ENCODE measurements at places on chromosomes 11 and 22.

- no peak for DNase-seq
These were observed 29.8 kb downstream of the WNT11 start for GRCh38 chr11:76176463-76176862.

DNA sequence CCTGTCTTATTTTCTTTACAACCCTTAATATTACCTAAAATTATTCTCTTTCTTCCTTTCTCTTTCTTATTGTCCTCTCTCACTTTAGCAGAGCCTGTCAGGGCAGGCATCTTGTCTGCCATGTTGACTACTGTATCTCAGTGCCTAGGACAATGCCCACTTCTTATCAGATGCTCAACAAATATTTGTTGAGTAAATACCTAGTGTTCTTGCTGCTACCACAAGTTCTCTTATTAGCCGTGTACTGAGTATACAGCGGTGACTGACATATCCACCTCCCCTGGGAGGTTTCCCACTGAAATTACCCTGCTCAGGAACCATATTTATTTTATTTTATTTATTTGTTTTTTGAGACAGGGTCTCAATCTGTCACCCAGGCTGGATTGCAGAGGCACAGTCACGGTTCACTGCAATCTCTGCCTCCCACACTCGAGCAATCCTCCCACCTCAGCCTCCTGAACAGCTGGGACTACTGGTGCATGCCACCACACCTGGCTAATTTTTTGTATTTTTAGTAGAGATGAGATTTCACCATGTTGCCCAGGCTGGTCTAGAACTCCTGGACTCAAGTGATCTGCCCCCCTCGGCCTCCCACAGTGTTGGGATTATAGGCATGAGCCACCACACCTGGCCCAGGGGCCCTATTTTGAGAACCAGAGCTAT, 6.7 kb downstream of the HPX start:
- no peak for DNase-seq

DNA sequence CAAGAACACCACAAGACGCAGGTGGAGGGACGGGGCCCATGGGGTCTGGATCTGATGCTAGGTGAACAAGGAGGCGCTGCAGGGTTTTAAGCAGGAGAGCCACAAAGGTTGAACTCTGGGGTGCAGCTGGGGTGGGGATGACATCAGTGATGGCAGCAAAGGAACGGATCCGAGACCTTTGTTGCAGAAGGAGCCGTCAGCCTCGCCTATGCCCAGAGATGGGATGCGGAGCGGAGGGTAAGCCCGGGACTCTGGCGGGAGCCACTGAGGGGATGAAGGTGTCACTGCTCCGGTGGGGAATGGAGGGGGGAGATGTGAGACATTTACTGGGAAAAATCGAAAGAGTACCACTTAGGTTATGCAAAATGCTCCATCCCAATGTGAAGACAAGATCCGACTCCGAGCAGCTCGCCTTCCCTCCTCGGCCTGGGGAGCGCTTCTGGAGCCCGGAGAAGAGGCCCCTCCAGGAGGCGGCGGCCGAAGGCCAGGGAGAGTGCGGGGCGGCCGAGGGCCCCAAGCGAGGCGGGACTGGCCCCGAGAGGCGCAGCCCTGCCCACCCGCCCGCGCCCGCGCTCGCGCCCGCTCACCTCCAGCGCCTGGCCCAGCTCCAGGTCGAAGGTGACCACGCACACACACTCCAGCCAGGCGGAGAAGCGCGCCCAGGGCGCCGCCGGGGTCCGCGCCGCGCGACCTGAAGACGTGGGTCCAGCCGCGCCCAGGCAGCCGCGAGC, 422 bp downstream of the DENND6B start:
- no peak for DNase-seq

DNA sequence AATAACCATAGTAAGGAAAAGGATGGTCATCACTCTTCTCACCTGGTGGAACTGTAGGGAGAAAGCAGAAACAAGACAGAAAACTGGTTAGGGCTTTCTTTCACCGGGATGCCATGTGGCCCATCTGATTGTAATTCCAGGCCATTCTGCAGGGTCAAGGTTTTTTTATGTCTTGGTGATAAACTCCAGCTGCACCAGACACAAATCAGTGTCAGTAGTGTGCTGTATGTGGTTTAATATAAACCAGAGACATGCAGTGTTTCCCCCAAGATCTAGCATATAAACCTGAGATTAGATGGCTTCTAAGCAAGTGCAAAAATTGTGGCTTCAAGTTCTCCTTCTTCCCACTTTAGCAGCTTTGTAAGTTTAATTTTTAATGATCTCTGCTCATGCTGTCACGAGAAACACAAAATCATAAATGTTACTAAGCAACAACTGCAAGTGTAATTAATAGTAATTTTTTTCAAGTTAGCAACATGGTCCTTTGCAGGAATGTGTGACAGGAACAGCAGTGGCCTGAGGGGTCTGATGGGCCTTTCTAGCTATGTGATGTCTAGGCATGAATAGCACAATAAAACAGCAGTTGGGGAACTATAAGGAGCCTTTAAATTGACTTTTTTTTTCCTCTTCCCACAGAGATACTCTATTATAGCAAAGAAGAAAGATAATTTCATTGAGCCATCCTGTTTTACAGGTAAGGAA, 41.6 kb downstream of the BDNF start:
- no peak for DNase-seq

DNA sequence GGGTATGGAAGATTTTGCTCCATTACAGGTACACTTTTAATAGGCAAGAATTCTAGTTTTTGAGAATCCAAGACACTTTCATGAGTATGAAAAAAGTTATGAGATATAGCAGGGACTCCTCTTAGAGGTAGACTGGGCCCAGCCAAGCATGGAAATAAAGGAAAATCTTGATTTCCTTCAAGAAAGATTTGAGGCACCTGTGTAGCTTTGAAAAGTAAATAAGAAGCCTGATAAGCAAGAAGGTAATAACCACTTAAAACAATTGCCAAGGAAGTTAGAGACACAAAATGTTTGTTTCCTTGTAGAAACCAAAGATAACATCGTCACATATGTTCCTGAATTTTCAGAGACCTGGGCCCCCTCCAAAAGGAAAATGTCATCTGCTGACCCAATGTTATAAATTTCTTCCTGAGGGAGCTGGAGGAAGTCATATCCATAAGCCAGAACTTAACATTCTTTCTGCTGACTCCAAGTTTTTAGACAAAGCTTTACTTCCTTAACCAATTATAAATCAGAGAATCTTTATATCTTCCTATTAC, 314.5 kb upstream of the ANO3 start:
- DNase-seq: no peak

GRCh38 chr11:30991376-30991775, 378.2 kb downstream of the DCDC1 start:
- DNase-seq: no peak

DNA sequence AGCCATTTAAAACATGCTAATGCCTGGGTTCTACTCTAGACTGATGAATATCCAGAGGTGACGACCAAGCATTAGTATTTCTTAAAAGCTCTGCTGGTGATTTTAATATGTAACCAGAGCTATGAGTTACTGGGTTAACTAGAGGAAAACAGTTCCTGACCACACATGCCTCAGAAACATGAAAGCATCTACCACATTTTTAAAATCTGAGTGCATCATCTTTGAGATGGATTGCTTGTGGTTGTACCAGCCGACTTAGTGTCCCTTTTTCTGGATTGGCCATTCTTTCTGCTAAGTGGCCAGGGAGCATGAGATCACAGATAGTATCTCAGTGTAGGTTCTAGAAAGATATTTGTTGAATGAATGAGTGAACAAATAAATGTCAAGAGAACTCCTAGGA, 152.4 kb downstream of the NTM start:
- DNase-seq: no peak

DNA sequence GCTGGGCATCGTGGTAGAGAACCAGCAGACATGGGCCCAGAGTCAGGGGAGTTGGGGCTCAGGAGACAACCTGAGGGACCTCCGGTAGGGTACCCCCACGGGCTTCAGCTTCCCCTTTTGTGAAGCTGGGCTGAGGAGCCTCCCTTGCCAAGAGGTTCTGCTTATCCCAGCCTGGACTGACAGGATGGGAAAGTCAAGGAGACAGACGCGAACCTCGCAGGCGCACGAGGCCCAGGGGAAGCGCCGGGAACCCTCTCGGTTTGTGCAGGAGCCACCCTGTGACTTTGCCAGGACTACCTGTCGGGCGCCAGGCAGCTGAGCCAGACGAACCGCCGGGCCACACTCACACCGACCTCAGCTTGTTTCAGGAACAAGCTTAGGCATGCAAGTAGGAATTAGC, 566.1 kb downstream of the BRD1 start:
- no peak for DNase-seq

GRCh38 chr11:100612766-100613165, 74.3 kb upstream of the ARHGAP42 start:
- DNase-seq: no peak

DNA sequence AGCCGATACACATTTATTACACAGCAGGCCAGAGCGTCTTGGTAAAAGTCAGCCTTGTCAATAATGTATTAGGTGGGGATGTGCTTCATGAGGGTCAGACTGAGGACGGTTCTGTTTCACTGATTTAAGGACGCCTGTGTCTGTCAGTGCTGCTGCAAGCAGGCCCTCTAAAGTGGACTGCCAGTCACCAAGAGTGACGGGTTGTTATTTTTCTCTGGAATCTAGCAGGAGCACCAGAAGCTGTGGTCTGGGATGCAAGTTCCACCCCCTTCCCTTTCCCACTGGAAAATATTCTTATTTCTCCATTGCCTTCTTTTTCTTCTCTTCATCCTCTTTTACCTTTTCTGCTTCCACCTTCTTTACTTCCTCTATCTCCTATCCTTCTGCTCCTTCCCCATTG, 191.2 kb upstream of the NCAM1 start:
- no peak for DNase-seq

GRCh38 chr11:106212081-106212480, 134.6 kb downstream of the AASDHPPT start:
- DNase-seq: no peak

DNA sequence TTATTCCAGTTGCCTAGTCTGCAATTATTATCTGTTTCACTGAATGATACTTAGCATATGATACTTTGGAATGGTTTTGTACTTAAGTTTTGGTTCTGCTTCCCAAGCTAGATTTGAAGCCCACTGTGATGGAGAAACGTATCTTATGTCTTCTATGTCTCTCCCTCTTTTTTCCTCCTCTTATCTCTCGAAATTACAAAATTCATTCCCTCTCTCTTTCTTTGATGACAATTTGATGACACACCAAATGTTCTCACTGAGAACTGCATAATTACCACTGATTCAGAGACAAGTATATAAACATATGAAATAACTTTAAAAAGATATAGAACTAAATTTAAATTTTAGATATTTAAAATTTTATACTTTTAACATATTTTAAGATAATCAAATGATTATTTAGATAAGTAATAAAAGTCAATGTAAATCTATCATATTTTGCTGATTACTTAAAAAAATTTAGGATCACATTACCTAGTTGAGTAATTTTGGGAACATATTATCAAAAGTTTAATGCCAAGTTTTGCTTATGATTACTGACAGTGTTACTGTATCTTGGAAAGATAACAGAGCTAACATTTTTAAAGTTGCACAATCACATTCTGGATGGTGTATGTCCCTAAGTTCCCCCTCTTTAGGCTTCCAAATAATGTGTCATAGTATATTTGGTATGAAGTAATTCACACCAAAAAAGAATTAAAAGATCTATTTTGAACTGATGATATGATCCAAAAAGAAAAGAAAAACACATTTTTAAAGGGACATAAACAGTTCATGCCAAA, 255.3 kb downstream of the SBF2 start:
- no peak for DNase-seq

DNA sequence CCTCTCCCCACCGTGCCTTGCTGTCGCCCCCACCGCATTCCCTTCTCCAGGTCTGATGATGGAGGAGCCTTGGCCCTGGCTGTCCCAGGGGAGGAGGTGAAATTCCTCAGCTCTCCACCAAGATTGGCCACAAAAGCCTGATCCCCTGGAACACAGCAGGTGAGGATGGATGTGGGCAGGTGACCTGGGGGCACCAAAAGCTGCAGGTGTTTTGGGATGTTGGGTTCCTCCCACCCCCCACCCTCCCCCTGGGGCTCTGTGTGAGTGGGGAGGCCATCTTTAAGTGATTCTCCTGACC, 639 bp downstream of the TRIOBP start:
- no peak for DNase-seq

GRCh38 chr11:71268706-71269321, 16.4 kb upstream of the SHANK2 start:
- DNase-seq: no peak

DNA sequence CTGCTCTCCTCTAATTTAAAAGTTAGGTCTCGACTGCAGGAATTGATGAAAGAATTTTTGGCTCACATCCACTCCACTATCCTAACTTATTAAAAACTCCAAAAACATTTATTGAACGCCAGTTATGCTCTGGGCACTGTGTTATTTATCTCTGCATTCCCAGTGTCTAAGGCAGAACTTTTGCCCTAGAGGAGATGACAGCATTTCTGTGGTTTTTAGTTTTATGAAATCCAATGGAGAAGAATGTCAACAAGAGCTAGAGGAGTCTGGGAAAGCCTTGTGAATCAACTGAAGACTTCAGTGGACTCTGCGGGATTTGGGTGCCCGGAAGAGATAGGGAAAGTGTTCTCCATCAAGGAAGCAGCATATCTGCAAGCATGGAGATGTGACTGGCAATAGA, 217.0 kb upstream of the PGR start:
- no peak for DNase-seq

- no peak for DNase-seq
These were observed 114.4 kb downstream of the TRIM29 start for GRCh38 chr11:120023551-120023950.

GRCh38 chr11:124758355-124759265, 3.5 kb downstream of the ESAM start:
- peak; percentile 82 for DNase-seq

DNA sequence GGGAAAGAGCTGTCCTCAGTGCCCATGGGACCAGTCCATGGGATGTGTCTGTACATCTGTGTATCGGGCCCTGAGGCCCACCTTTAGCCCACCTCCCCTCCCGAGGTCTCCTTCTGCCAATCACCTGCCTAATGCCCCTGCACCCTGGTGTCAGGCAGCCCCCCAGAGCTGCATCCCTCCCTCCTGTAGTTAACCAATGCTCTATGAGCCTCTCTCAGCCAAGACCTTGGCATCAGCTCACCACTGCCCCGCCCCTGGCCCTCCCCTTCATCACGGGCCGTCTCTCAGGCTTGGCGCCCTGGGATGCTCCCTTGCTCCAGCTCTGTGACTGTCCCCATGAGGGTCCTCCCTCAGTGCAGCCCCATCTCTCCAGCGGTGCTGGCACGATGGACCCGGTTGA, 18.5 kb downstream of the MGAT3 start:
- no peak for DNase-seq

GRCh38 chr11:76124905-76125770, 81.2 kb downstream of the WNT11 start:
- DNase-seq: no peak

DNA sequence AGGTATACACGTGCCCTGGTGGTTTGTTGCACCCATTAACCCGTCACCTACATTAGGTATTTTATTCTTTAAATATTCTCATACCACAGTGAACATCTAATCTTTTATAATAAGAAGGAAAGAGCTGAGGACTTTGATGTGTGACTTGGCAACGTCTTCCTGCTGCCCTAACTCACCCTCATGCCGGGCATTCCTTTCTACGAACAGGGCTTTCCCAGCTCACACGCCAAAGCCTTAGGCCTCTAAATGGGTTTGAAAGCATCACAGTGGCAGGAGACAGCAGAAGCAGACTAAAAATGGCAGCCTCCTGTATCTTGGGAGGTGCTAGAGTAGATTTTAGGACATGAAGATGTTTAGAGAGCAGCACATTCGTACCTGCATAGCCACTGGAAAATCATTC, 52.6 kb downstream of the CLTCL1 start:
- no peak for DNase-seq

Measured in femur (tissue), 1 donor.